ENCODE measurements at places on chromosomes 2 and 18.

DNA sequence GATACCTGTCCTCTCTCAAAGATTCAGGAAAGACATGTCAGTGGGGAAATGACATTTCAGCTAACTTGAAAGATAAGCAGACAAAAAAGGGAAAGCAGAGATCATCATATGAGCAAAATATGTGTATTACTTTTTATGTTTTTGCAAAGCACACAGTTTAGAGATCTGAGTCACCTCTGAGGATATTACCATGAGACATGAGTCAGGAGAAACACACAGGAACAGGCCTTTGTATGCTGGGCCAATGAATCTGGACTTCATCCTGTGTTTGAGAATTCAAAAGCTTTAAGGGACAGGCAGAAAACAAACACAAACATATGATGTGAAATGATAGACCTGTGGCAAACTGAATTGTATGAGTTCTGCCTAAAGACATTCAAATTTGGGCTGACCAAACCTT, 306.0 kb upstream of the EPC2 start:
- DNase-seq = peak; percentile 14

- DNase-seq = no peak
These were observed 235.3 kb downstream of the RDH14 start for GRCh38 chr2:18325118-18325517.

DNA sequence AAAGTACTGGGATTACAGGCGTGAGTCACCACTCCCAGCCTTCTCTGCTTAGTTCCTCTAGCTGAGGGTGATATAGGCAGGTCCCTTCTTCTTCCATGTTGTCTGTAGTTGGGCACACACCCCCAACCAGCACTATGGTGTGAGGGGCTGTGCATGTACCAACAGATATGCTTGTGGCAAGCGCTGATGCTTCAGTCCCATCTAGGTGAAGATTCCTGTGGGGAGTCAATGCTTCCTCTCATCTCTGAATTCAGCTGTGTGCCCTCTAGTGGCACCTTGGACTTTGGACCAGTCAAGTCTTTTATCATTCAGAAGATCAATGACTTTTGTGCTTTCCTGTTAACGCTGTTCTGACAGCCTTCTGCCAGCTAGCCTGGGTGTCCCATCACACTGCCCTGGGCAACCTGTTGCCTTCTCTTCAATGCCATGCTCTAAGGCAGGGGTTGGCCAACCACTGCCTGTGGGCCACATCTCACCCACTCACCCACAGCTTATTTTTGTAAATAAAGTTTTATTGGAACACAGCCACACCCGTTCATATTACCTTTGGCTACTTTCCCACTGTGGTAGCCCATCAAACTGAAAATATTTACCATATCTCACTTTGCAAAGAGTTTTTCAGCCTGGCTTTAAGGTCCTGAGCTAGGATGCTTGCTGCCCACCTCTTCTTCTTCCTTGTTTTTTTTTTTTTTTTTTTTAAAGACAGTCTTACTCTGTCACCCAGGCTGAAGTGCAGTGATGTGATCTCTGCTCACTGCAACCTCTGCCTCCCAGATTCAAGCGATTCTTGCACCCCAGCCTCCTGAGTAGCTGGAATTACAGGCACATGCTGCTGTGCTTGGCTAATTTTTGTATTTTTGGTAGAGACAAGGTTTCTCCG, 51.0 kb downstream of the NPAS2 start:
- no peak for DNase-seq

DNA sequence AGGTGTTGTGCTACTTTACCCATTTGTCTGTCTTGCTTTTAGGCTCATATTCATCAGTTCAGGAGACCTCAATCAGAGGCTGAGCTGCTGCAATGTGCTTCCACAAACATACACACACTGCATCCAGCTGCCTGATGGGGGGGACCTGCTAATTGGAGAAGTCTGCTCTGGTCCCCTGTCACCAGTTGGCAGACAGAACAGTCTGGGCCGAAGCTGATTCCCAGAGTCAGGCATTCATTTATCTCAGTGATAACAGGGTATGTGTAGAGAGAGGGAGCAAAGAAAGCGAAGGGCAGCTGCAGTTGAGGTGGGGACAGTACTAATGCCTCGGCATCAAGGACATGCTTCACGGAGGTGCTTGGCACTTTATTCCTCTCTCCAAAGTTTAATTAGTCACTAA, 584.3 kb upstream of the PIK3C3 start:
- DNase-seq = no peak

DNA sequence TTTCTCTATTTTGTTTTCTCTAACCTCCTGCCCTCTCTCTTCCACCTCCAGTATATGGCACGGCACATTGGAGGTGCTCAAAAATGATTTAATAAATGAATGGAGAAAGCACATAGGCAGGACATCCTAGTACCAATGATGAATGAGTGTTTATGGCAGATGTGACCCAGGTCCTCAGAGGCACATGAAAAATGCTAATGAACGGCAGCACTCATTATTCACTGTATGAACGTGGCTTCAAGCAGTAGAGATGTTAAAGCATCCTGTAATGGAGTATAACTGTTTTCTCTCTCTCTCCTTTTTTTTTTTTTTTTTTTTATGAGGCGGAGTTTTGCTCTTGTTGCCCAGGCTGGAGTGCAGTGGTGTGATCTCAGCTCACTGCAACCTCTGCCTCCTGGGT, 72.4 kb downstream of the MBP start:
- no peak for DNase-seq

DNA sequence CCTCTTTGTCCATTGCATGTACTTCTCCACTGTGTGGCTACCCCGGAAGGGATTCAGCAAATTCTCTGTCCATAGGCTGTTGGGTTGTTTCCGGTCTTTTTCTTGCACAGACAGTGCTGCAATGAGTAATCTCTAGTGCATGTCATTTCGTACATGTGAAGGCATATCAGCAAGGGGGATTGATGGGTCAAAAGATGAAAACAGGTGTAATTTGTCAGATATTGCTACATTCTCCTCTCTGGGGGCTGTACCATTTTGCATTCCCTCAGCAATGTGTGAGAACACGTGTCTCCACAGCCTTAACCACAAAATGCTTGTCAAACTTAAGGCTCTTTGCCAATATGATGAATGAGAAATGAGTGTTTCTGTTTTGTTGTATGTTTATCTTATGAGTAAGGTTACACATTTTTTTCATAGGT, 60.5 kb downstream of the KLHL29 start:
- DNase-seq = peak; percentile 79

GRCh38 chr2:15284614-15285013, 276.5 kb downstream of the NBAS start:
- no peak for DNase-seq

DNA sequence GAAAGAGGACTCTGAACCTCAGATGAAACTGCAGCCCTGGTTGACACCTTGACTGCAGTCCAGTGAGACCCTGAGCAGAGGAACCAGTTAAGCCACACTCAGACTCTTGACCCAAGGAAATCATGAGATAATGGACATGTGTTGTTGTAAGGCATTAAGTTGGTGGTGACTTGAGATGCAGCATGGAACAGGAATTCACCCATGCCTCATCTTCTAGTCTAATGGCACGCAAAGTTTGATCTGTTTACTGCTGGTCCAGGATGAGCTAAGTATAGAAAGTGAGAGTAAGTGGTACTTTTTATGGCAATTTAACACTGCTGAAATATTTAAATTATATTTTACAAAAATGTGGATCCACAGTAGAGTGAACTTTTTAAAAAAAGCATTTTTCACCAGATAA, 51.3 kb upstream of the LTBP1 start:
- no peak for DNase-seq

DNA sequence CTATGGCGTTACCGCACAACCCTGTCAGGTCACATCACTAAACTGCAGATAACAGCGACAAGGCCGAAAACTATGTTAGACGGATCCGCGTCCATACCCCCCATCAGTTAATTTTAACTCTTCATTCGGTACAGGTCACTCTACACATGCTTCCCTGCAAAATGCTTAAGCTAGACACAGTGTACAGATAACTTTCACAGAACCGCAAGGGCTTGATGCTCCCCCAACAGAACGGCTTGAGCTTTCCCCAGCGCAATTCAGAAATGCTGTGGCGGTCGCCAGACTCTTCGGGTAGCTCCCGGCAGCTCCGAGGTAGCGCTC, 283 bp upstream of the RBBP8 start:
- DNase-seq = no peak

DNA sequence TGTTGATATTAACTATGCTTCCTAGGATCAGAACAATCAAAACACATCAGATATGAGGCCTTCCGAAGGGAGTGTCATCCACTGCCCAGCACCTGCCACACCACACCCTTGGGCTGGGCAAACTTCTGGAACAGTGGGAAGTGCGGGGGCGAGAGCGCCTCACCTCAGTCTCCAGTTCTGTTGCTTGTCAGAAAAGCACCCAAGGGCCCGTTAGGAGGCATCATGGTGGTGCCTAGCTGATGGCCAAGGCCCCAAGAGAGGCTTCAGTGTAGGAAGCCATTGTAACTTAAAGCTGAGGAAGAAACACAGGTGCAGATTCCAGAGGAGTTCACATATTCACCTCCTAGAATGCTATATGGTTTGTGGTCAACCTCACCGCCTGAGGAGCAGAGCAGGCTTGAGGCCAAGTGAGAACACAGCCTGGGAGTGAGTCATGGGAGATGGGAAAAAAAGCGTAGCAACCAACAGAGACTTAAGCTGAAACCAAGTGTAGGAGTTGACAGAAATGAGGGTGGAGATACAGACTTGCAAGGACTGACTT, 85.1 kb upstream of the ATL2 start:
- peak; percentile 98 for DNase-seq

DNA sequence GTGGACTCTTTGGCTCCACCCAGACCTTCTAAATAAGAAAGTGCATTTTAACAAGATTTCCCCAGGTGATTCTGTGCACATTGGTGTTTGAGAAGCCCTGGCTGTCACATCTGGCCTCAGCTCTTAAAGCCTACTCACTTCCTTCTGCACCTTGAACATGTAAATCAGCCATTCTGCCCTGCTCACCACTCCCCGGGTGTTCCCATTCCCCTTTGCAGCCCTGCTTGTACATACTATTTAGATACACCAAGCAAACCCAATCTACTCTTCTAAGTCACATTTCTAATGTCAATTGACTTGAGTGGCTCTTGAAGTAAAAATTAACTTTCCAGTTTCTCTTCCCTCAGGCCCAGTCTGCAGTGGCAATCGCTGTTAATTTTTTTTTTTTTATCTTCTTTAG, 13.1 kb upstream of the SCN1A start:
- DNase-seq = no peak

- DNase-seq = peak; percentile 40
These were observed 14.1 kb upstream of the PMAIP1 start for GRCh38 chr18:59885579-59886163.

DNA sequence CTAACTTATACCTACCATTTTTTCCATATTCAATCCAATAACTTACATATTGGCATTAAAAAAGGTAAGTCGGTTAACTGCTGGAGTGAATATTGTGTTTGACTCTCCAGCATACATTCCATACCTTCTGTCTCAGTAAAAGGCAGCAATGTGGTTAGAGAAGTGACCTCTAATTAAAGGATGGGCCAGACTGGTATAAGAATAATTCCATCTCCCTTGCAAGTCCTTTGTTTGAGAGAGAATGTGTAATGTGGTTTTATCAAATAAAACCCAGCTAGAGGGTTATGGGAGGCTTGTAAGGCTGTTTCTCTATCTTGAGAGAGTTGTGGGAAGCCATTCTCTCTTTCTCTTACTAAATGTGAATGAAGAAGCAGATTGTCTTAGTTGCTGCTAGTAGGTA, 289.3 kb upstream of the TCF4 start:
- DNase-seq = no peak

GRCh38 chr2:147756069-147756468, 88.8 kb upstream of the ACVR2A start:
- no peak for DNase-seq

DNA sequence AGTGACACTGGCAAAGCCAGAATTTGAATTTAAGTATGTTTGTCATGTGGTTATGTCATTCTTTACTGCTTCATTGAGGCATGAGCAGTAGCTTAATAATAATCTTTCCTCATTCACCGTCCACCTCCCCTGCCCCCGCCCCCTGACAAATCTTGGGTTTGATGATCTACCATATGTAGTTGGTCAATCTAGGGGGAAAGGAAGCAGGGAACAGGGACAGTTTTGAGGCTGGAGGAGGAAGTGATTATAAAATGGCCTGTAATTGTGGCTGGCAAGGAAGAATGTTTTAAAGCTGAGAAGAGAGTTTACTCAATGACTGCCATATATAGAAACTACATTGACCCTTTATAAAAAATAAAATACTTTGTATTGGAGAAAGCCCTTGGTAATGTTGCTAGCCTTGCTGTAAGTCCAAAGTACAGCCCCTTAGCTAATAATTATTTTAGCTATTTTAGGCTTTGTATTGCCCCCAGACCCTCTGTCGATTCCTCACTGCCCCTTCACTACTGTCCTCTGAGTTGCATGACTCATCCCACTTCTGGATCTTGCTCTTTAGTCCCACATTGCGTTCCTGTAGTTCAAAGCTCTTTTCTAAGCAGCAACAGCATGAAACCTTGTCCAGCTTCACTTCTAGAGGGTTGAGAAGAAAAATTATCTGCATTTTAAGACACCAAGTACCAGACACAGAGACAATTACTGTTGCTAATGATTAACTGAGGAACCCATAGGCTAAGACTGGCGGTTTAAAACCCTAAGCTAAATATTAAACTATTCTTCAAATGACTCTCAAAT, 38.4 kb downstream of the PELI1 start:
- no peak for DNase-seq

GRCh38 chr18:45871431-45872084, 46.1 kb downstream of the SIGLEC15 start:
- peak; percentile 53 for DNase-seq

DNA sequence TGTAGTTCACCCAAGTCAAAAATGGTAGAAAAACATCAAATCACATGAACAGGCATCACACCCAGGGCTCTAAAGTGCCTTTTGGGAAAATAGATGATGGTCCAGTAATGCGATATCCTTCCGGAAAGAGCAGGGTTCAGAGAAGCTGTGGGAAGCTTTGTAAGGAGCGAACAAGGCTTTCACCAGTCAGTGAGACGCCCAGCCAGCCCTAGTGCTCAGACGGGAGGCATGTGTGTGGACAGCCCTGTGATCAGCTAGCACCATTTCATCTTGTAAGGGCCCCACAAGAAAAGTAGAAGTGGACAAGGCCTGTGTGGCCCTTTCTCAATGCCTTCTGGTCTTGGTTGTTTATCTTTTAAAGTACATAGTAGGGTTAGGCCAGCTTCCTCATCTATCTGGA, 76.1 kb downstream of the SMIM21 start:
- DNase-seq = no peak

GRCh38 chr2:99615247-99615771, 125.5 kb upstream of the REV1 start:
- no peak for DNase-seq

DNA sequence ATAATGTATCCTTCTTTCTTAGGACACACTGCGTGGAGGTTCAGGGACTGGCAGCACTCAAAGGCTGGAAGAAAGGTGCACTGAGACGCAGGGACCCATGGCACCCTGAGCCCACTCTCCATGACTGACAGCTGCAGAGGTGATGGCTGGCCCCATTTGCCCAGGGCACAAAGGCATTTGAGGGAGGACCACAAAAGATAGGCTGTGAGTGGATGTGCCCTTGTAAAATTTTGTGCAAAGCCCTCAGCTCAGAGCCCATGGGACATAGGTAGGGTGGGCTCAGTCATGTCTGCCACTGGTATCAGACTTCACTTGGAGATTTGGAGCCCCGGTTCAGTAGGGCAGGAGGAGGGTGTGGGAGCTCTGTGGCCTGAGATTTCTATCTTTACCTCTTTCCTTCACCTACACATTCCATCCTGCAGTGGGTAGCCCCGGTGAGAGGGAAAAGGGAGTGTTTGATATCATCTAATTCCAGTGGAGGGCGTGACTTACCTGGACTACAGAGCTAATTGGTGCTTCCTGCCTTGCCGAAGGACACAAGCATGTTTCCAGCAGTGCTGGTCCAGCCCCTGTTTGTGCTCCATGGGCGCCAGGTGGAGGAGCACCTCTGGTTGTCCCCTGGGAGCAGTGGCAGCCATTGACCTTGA, 312.2 kb downstream of the EN1 start:
- DNase-seq = no peak

All from epithelial cell of prostate (primary cell).